ENCODE measurements at places on chromosomes 1 and 21. TPM values are rescaled to one million over a fixed set of nuclear protein-coding genes. Genes with fewer than 3 reads are reported as not detected.

The EDN2 gene
- total RNA-seq, result 1.0 TPM

DNA sequence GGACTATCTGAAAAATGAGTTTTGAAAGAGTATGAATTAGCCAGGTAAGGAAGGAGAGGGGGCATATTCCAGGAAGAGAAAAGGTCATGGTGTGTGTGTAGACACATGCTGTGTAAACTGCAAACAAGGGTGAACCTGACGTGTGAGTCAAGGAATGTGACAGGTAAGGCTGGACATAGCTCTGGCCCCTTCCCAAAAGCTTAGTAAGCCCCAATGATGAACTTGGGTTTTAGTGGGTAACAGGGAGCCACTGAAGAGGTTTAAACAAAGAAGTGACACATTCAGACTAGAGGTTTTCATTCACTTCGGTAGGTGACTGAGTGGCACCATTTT, 36.7 kb downstream of the EGLN1 start:
- no peaks in the 10 kb centered on the region for H3K27me3 ChIP-seq
- peaks cover 4% of the 10 kb centered on the region for H3K4me1 ChIP-seq
- no peak for DNase-seq
- H3K36me3 ChIP-seq, result peaks cover 10% of the 10 kb centered on the region

GRCh38 chr1:43509007-43509739, 21.5 kb upstream of the PTPRF start:
- H3K4me3 ChIP-seq, result no peak overlapping the region
- H3K4me1 ChIP-seq, result no peaks in the 10 kb centered on the region
- peaks cover 2% of the 10 kb centered on the region for H3K27me3 ChIP-seq
- H3K27ac ChIP-seq, result no peak overlapping the region
- DNase-seq, result peak; percentile 29

DNA sequence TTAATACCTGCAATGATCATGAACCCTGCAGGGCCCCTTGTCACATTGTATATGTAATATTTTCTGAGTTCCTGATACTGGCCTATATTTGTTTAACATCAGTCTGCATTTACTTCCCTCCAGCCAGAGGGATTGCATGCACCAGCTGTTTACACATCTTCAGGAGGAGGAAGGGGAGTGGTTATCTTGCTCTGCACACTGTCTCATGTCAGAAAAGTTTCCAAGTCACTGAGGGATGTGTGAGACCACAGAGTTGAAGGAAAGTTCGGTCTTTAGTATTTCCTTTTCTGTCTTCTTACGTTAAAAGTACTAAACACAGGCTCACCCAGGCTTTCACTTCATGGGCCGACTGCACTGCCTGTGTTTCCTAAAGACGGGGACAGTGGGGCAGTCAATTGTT, 574.1 kb downstream of the LMO4 start:
- DNase-seq, result no peak
- peak overlapping the region; percentile 12 for H3K4me3 ChIP-seq
- H3K27me3 ChIP-seq, result no peaks in the 10 kb centered on the region
- H3K36me3 ChIP-seq, result no peaks in the 10 kb centered on the region
- no peak overlapping the region for H3K27ac ChIP-seq
- peaks cover 15% of the 10 kb centered on the region for H3K4me1 ChIP-seq

The HCRTR1 gene
- not detected for total RNA-seq

- H3K36me3 ChIP-seq, result no peaks in the 10 kb centered on the region
- H3K27me3 ChIP-seq, result no peaks in the 10 kb centered on the region
- no peak for DNase-seq
- H3K4me1 ChIP-seq, result no peaks in the 10 kb centered on the region
- H3K27ac ChIP-seq, result no peak overlapping the region
Measured at GRCh38 chr1:102961549-102961948, 146.8 kb downstream of the COL11A1 start.
